ENCODE measurements at places on chromosomes 5 and 9. TPM values are rescaled to one million over a fixed set of nuclear protein-coding genes. Genes with fewer than 3 reads are reported as not detected.

The SLC28A3 gene
- 3.6 TPM for total RNA-seq

The NIM1K gene
- 7.9 TPM for total RNA-seq

The IL33 gene
- 34.7 TPM for total RNA-seq

DNA sequence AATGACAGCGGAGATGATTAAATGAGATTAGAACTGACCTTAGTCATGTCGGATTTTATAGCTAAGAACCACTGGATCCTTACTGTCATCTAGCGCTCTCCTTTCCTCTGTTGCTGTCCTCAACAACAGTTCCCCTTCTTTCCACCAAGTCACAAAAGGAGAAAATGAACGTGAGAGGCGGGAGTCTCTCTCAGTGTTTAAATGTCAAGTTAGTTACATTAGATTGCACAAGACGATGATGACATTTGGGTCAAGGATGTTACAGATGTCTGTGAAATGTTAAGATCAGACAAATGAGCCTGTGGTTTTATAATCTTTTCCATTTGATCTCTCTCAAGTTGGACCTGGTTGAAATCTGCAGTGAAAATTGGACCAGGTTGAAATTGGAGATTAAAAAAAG, 53.5 kb downstream of the FBXO38 start:
- H3K4me1 ChIP-seq = no peaks in the 10 kb centered on the region
- H3K27ac ChIP-seq = no peak overlapping the region
- no peak for DNase-seq
- H3K27me3 ChIP-seq = no peaks in the 10 kb centered on the region
- no peak overlapping the region for H3K4me3 ChIP-seq

- no peak overlapping the region for H3K27ac ChIP-seq
- H3K4me3 ChIP-seq = no peak overlapping the region
- H3K4me1 ChIP-seq = peaks cover 10% of the 10 kb centered on the region
- H3K36me3 ChIP-seq = no peaks in the 10 kb centered on the region
- peaks cover 4% of the 10 kb centered on the region for H3K27me3 ChIP-seq
These were observed 24.8 kb downstream of the TSPAN17 start for GRCh38 chr5:176671890-176672747.

GRCh38 chr5:114391321-114391720, 29.5 kb downstream of the KCNN2 start:
- DNase-seq = no peak
- H3K27ac ChIP-seq = no peak overlapping the region
- no peaks in the 10 kb centered on the region for H3K4me1 ChIP-seq
- H3K4me3 ChIP-seq = no peak overlapping the region
- no peaks in the 10 kb centered on the region for H3K27me3 ChIP-seq

Data from spinal cord (tissue), 10 donors.